CD4-positive, alpha-beta memory T cell (primary cell): ENCODE measurements at places on chromosomes 1 and 21.

DNA sequence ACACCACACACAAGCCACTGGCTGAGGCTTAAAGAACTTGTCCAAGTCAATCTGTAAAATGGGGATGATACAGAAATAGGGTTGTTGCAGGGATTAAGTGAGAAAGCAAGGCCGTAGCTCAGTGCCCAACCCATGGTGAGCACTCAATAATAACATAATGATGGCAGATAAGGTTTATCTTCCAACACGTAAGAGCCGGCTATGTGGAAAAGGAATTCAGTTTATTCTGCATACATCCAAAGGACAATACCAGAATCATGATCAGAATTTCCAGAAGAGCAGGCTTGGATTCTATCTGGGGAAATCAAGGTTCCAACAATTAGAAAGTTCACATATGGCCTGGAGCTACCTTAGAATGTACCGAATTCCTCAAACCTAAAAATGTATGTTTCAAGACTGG lies 4.6 kb downstream of the TMPRSS2 start:
- DNase-seq: no peak

DNA sequence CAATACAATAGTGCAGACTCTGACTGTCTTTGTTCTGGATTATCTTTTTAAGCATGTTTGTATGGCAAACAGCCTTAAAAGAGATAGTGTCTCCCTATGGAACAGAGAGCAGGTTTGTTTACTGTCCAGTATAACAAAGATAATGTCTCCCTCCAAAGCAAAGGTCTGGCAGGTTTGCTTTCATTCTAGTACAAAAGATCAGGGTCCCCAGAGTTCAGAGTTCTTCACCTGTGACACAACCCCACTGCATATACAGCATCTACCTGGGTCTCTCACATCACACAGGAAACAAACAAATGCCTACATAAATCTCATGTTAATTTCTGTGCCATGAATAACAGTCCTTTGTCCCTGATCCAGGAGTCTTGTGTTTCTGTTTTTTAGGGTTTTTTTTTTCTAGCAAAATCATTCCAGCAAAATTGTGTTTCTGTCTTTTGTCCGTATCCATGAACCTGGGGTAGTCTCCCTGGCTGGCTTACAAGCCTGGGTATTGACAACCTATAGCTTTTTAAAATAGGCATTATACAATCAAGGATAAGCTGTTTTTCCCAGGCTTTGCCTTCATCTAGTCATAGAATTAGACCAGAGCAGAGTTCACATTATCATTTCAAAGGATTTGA lies 89.4 kb upstream of the PTBP2 start:
- no peak for DNase-seq

GRCh38 chr21:38263493-38263892 lies 6.7 kb downstream of the KCNJ15 start:
- no peak for DNase-seq

- no peak for DNase-seq
Measured at GRCh38 chr1:31401241-31401640, 11.8 kb upstream of the SERINC2 start.

DNA sequence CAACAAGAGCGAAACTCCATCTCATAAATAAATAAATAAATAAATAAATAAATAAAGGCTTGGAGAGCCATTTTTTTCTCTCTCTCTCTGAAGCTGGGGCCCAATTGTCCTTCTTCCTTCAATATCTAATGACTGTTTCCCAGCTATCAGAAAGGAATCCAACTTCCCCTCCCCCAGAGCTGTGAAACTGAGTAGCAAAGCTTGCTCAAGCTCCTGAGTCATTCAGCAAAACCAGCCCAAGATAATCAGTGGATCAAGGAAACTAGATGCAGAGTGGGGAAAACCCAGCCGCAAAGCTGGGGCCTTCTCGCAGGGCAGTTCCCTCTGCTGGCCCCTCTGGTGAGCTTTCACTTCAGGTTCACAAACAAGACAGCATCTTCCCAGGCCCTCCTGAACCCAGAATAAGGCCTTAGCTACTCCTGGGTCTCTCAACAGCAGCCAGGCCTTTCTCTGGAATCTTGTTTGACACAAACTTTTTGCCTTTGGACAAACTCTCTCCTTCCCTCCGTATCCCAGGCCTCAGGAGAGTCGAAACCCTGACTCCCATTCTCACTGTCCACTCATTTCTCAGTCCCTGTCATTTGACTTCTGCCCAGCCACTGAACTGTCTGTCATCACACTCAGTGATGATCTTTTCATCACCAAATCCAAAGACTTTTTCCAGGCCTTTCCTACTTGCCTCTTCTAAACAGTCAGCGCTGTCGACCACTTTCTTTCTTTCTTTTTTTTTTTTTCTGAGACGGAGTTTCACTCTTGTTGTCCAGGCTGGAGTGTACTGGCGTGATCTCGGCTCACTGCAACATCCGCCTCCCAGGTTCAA lies 18.0 kb upstream of the PTP4A2 start:
- DNase-seq: peak; percentile 75

- DNase-seq: no peak
Measured at GRCh38 chr1:151998611-151999362, 5.1 kb upstream of the S100A10 start.

GRCh38 chr1:238606457-238606856 lies 715.7 kb upstream of the ZP4 start:
- DNase-seq: no peak

DNA sequence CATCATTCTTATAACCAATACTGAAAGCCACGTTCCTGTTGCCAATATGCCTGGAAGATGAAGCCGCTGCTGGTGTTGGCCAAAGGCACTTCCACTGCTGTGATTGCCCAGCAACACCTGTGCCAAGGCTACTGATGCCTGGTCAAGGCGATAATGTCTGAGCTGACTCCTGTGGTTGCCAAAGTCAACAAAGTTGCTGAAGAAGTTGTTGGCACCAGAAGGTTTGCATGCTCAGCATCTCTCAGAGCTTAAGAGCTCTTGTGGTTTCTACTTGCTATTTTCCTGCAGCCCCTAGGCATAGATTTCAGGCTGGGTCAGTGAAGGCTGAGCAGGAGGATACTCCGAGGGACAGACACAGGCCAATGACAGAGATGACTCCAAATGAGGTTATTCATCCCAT lies 63.4 kb upstream of the RAB3GAP2 start:
- no peak for DNase-seq

GRCh38 chr21:18253221-18253620 lies 8.6 kb downstream of the CHODL start:
- DNase-seq: no peak

DNA sequence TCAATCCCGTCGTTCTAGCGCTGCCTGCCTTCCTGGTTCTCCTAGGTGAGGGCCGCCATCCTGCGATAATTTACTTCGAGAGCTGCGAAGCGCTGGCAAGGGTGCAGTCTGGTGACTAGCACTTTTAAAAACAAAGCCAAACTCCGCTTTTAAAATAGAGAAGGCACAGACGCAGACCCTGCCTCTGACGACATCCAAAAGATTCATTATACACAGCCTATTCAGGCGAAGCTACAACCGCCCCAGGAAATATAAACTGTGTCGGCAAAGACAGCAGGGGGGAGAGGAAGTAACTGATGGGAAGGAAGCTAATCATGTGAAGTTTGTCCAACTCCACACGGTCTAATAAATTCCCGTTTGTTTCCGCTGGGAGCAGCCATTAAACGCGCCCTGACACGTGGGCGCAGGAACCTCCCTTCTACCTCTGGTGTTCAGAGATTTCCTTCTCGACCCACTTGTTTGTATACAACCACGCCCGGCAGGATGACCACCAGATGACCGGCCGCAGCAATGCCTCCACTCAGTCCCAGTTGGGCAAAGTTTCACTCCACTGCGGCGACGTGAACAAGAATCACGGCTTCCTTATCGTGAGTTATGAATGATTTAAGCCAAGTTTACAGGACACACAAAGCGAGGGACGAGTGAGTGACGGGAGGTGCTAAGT lies 1.3 kb downstream of the GNG12 start:
- DNase-seq: no peak

DNA sequence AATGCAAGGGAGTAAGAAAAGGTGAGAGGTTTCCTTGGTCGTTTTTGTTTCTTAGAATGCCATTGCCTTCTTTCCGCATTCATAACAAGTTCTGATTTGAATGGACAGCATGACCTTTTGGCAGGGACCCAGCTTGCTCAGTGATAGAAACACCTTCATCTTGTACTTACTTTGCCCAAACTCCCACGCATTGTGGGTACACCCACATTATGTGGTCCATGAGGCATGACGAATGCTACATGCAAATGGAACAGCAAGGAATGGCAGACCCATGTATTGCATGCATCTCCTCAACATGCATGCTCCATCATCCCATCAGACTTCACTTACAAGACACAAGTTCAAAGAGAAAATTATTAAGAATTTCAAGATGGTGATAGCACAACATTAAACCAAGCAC lies 102.8 kb downstream of the CDC7 start:
- DNase-seq: no peak

GRCh38 chr1:3342960-3343359 lies 111.5 kb upstream of the ARHGEF16 start:
- no peak for DNase-seq

DNA sequence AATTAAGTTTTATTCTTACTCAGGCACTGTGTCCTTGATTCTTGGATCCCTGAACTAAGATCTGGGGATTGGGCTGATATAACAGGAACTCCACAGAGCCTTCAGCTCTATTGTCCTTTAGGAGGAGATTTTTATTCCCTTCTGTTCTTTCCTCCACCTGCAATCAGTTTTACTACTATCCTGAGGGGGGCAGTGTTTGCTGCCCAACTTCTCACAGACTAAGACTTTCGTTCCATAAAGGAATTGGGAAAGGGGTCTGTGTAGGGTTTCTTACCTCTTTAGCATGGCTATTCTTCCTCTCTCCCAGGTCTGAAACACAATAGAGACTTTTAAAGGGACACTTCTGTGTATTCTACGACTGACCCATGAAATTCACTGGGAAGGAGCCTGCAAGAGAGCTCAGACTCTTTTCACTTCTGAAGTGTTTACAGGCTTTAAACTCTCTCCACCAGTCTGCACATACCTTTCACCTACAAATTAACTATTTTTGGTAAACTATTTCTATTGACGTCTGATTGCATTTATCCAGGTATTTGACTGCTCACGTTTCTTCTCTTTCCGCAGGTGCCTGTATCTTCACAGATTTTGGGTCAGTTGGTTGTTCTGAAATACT lies 103.3 kb upstream of the DEPDC1 start:
- DNase-seq: no peak

GRCh38 chr1:97144527-97144926 lies 422.9 kb downstream of the PTBP2 start:
- no peak for DNase-seq

GRCh38 chr1:58158016-58158415 lies 388.5 kb downstream of the OMA1 start:
- DNase-seq: no peak

DNA sequence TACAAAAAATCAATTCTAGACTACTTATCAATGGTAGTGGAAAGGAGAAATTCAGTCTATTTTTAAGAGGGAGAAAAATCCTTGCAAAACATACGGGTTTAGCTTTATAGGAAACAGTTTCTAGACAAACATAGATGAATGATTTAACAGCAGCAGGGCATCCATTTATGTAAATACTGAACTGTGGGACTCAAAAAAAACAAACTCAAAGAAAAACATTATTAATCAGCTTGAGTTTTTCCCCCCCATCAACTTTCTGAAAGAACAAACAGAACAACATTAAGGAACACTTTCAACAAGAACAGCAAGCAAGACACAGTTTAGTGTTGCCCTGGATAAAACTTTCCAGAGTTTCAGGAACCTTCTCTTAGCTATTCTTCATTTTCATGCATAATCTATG lies 147.3 kb upstream of the KCNK2 start:
- DNase-seq: no peak

DNA sequence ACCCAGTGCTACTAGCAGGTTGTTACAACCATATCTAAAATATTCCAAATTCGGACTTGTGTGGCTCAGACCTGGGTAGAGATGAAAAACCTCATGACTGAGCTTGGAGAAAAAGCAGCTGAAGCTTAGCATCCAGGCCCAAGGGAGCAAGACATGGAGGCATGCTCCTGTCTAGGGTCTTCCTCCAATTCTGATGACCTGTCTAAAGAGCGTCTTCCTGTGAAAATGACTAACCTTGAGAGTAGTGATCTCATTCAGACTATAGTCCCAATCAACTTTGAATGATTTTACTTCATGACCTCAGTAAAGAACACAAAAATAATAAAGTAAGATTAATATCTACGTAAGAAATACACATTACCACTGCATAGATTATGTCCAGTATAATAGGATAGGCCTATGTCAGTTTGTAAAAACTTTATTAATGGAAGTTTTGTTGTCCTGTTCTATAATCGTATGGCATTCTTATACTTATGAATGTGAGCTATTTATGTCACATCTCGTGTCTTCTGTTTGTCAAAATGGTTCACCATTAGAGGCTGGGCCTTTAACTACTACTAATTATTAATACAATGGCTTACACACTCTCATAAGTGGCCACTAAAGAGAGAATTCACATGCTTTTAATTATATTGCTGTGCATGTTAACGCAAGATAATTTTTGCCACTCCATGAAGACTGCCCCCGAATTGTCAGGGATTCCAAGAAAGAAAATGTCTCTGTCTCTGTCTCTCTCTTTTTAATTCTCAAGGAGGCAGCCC lies 201.3 kb downstream of the NCAM2 start:
- DNase-seq: no peak

- DNase-seq: no peak
Measured at GRCh38 chr1:87941337-87941946, 612.8 kb downstream of the LMO4 start.

DNA sequence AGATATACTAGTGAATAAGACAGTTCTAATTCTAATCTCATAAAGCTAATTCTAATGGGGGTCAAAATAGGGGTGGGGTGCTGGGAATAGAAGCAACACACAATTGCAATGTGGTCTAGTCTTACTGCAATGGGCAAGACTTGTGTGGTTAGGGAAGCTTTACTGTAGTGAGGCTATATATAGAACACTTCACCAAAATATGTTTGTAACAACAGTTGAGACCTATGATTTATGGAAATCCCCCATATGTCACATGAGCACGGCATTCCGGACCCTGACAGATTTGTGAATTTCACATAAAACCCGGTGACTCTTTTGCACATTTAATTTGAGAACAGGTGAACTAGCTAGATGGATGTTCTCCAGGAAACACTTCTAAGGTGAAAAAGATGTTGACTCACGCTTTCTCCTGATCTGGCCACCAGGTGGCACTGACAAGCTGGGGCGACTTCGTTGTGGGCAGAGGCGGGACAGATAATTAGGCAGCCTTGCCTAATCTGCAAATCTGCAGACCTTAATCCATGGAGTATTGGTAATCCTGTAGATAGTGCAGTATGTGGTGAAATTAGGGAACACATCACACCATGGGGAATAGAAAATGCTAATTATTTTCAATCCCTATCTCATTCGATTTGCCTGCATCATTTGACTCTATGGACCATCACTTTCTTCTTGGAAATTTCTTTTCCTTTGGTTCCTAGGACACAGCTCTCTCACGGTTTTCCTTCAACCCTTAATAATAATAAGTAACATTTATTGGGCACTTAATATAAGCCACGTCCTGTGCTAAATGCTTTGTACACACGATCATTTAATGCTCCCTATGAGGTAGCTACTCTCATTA lies 37.7 kb downstream of the KIAA0040 start:
- peak; percentile 65 for DNase-seq
